ENCODE measurements at places on chromosomes 1 and 21. TPM values are rescaled to one million over a fixed set of nuclear protein-coding genes. Genes with fewer than 3 reads are reported as not detected.

DNA sequence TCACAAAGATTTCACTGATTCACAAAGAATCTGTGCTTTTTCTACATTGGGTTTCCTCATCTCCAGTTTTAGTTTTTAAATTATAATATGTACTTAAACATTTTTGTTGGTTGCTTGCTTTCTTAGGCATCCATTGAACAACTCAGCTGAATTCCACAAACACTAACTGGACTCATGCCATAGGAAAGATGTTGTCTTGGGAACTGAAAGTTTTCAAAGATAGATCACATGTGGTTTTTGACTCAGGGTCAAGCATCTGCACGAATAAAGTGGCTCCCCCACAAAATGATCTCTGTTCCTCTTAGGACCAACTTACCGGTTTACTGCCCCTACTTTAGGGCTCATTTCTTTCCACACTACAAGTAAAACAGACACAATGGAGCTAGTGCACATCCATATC is 3.1 kb upstream of the KRTAP21-1 start:
- no peaks in the 10 kb centered on the region for H3K27me3 ChIP-seq
- H3K27ac ChIP-seq: no peak overlapping the region
- H3K4me3 ChIP-seq: no peak overlapping the region
- no peaks in the 10 kb centered on the region for H3K36me3 ChIP-seq
- no peak for DNase-seq

Gene C4BPB
- total RNA-seq: 0.48 TPM

DNA sequence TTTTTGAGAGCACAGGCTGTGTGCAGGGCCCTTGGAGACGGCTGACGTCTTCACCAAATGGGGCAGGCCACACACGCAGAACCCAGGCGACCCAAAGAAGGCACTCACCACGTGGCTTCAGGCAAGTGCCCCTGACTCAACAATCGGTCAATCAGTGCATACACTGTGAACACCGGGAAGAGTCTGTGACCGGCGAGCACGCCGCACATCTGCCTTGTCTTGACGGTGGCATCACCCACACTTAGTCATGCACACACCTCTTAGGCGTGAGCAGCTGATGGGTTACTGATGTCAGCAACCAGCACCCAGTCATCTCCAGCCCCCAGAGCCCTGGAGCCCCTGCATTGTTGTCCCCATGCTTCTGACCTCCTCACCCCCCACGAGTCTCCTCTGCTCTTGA is 4.9 kb upstream of the LRRC3 start:
- no peaks in the 10 kb centered on the region for H3K4me1 ChIP-seq
- H3K27ac ChIP-seq: no peak overlapping the region
- DNase-seq: no peak
- peaks cover 7% of the 10 kb centered on the region for H3K27me3 ChIP-seq
- H3K36me3 ChIP-seq: no peaks in the 10 kb centered on the region

- H3K27me3 ChIP-seq: no peaks in the 10 kb centered on the region
- H3K27ac ChIP-seq: no peak overlapping the region
- no peaks in the 10 kb centered on the region for H3K36me3 ChIP-seq
- DNase-seq: no peak
- no peak overlapping the region for H3K4me3 ChIP-seq
- no peaks in the 10 kb centered on the region for H3K4me1 ChIP-seq
Measured at GRCh38 chr1:241822846-241823245, 25.2 kb upstream of the EXO1 start.

- no peak overlapping the region for H3K27ac ChIP-seq
- H3K36me3 ChIP-seq: no peaks in the 10 kb centered on the region
- H3K27me3 ChIP-seq: no peaks in the 10 kb centered on the region
- H3K4me1 ChIP-seq: no peaks in the 10 kb centered on the region
Measured at GRCh38 chr1:42931108-42931539, 27.5 kb downstream of the SLC2A1 start.

DNA sequence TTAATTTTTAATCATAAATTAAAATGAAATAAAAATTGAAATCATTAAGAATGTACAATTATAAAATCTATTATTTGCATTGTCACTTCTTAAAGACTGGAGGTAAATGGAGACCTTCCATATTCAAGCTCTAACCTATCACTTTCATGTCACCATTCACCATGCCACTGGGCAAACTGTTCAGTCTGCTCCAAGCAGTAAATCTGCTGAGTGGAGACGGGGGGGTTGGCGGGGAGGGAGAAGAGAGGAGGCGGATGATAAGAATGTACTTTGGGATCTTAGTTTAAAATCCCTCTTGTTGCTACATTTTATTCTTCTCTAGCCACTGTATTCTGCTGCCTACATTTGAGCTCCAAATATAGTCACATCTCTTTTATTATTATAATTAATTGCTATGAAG is 365.9 kb upstream of the NFIA start:
- no peak for DNase-seq
- H3K36me3 ChIP-seq: no peaks in the 10 kb centered on the region
- no peak overlapping the region for H3K27ac ChIP-seq
- no peak overlapping the region for H3K4me3 ChIP-seq
- no peaks in the 10 kb centered on the region for H3K4me1 ChIP-seq
- no peaks in the 10 kb centered on the region for H3K27me3 ChIP-seq

- no peaks in the 10 kb centered on the region for H3K36me3 ChIP-seq
- no peak overlapping the region for H3K4me3 ChIP-seq
- DNase-seq: no peak
- no peaks in the 10 kb centered on the region for H3K4me1 ChIP-seq
- no peaks in the 10 kb centered on the region for H3K27me3 ChIP-seq
Measured at GRCh38 chr21:14493731-14494130, 52.4 kb downstream of the SAMSN1 start.

DNA sequence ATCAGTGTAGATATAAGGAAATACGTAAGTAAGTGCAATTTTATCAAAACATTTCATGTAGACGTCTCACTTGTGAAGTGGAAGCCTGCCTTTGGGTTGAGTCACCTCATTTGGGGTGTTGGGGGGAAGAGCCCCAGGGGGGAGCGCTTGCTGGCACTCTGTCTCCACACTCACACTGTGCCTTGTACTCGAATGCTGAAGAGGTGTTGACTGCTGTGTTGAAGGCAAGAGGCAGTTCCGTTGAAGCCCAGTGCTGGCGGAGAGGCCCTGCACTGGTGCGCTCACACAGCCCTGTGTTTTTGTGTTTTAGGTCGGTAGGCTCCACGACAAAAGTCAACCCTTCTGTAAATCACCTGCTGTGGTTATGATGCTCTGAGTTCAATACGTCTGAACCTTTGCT is 131.9 kb upstream of the COL6A1 start:
- no peaks in the 10 kb centered on the region for H3K27me3 ChIP-seq
- no peak overlapping the region for H3K4me3 ChIP-seq
- no peak overlapping the region for H3K27ac ChIP-seq

Gene CLDN14
- total RNA-seq: not detected

Gene LCE6A
- total RNA-seq: not detected
